ENCODE measurements at places on chromosomes 3 and 15.

DNA sequence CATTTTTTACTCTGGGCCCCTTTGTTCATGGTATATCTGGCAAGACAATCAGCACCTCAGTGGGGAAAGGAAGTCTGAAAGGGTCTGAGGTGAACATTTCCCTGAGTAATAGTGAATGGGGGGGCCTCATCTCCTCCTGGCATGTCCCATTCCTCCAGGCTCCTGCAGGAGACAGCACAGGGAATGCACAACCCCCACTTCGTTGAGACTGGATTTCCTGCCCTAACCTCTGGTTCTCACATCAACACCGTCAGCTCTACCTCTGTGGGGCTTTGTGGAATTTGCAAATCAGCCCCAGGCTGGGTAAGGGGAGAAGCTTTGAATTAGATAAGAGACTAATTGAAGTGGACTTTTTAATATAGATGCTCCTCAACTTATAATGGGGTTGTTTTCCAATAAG, 168.3 kb upstream of the TRIM42 start:
- DNase-seq: no peak

DNA sequence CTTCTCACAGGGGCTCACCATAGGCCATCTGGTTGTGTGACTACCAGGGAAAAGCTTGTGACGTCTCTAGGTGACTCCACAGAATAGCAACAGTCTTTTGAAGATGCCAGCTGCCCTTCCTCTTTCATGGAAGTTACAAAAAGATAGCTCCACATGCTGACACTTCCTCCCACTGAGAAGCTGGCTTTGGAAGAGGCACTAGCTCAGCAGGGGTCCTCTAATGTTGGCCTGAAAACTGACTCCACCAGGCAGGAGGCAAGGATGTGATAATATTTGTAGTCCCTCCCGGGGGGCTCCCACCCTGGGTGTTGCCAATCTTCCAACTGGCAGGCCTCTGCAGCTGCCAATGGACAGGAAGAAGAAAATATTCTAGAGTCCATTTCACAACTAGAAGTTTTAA, 343.5 kb downstream of the NEK10 start:
- DNase-seq: peak; percentile 36

DNA sequence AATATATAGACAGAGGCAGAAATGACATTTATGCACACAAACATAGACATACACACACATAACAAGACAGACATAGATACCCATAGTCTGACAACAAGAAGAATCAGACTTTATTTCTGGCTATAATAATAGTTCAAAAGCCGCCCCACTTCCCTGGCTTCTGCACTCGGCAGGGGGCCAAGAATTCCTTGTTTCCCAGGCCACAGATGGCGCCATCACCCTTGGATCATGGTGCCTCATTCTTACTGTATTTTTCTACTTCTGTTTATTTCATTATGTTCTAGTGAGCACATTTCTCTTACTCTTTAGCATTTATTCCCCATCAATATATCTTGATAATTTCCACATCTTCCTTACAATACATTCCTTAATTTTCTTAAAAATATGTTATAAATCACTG, 387.5 kb downstream of the NLGN1 start:
- DNase-seq: peak; percentile 7

- DNase-seq: peak; percentile 46
These were observed 143.8 kb downstream of the GMNC start for GRCh38 chr3:190718671-190719070.

DNA sequence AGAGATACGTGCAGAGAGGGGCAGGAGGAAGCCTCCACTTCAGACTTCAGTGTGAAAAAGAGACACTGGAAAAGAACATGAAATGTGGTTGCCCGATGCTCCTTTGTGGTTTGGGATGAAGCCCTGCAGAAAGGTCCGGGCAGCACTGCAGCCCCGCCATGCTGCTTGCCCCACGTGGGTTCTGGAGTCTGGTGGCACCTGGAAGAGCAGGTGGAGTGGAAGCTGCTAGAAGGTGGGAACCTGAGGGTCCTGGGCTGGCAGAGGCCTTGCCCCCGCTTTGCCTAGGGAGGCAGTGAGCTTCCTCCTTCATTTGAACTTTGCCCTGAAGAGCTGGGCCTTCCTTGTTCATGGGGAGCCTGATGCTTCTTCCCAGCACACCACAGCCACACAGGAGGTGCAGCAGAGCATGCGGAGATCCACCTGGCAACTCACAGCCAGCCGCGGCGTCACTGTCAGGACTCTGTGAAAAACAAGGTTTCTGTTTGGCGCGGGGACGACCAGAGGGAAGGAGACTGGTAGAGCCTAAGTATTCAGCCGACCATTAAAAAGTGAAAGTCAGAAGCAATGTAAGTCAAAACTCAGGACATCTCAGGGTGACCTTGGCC, 59.0 kb downstream of the APBA2 start:
- DNase-seq: no peak

- DNase-seq: peak; percentile 21
These were observed 98.3 kb downstream of the MEX3B start for GRCh38 chr15:81947548-81947947.

DNA sequence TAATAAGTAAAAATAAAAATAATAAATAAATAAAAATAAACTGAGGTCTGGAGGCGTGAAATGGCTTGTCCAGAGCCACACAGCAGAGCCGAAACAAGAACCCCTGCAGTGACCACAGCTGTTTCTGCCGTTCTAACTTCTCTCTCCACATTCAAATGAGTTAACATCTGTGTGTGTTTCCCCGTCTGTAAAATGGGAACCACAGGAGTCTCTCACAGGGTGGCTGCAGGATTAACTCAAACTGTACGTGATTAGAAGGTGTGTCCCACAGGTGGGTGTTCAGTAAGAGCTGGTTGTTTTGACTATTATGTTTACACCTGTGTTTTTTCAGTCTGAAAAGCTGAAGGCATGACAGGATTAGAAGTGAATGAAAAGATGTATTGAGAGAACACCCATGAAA, 27.0 kb upstream of the MUC4 start:
- no peak for DNase-seq

GRCh38 chr15:35705030-35705883, 159.3 kb upstream of the DPH6 start:
- DNase-seq: no peak

DNA sequence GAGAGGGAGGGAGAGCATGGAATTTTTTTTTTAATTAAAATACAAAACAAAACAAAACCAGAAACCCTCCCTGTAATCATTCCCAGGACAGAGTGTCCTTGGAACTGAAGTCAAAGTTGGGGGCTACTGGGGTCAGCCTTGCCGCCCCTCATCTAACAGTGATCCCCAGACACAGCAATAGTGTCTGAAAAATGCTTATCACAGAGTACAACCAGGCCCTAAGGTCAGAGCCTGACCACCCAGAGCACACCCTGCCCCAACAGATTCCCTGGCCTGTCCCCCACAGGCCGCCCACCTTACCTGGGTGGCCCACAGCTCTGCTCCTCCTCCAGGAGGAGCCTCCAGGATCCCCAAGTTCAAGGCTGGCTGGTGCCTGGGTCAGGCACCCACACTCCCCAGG, 101.6 kb upstream of the LINGO1 start:
- DNase-seq: no peak

- no peak for DNase-seq
These were observed 6.8 kb downstream of the GDPGP1 start for GRCh38 chr15:90240856-90241255.

DNA sequence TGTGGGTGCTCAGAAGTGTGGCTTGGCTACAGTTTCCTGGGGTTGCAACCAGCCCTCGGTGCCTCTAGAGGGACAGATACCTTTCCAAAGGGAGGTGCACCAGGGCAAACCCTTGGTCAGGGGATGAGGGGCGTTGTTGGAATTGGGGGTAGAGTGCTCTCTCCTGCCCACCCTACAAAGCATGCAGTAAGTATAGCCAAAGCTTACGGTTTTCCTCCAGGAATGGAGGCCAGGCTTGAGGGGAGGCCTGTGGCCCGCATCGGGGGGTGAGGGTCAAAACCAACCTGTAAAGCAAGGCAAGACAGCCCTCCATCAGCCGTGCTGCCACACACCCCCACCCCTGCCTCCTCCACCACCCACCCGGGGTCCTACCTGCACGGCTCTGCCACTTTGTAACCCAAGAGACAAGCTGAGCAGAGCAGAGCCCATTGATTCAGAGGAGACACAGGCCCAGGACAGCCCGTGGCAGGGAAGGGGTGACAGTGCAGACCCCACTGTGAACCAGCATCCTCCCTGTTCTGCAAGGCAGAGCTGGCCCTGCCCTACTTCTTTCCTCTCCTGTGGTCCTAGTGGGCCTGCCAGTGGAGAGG, 41.5 kb downstream of the TLE3 start:
- DNase-seq: no peak

DNA sequence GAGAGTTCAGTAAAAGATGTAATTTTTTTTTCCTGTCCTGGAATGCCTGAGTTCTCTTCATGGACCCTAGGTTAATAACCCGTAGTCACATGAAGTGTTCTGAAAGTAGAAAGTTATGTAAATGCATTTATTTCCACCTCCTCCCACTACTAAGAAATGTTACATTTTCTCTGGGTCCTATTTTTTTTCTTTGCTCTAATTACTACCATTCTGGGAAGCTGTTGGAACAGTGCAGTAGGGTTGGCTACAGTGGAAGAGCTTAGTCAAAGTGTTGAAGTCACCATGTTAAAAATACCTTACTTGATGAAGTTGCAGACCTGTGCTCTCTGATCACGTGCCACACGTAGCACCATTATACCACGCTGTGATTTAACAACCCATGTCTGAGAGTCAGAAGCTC, 153.8 kb upstream of the TSC22D2 start:
- DNase-seq: no peak

- no peak for DNase-seq
These were observed 10.0 kb downstream of the LRTM1 start for GRCh38 chr3:54917862-54918261.

DNA sequence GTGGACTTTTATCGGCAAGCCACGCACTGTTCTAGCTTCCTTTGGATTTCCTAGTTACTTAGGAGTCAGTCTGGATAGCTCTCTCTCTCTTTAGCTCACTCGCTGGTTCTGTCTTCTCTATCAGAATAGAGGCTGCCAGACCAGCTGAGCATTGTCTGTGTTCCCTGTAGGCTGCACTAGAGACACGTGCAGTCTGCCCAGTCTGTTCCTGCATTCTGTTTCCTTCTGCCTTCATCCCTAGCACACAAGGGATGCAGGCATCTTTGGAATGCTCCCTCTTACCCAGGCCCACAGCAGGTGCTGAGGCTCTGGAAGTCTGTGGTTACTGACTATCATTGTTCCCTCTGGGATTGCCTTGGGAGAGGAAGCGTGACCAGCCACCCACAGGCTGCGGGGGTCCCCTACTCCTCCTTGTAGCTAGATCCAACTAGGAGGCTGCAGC, 322.8 kb downstream of the ZNF621 start:
- peak; percentile 79 for DNase-seq

GRCh38 chr3:119741657-119742590, 39.1 kb downstream of the CFAP91 start:
- DNase-seq: no peak

DNA sequence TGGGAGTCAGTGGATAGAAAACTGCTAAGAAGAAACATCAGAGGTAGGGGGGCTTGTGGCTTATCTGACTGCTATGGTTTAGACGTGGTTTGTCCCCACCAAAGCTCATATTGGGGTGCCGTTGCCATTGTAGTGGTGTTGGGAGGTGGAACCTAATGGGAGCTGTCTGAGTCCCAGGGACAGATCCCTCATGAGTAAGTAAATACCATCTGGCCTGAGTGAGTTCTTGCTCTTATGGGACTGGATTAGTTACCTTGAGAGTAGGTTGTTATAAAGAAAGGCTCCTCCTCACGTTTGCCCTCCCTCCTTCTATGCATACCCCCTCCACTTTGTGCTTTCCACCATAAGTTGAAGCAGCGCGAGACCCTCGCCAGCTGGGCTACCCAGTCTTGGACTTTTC, 53.4 kb upstream of the VILL start:
- DNase-seq: no peak

DNA sequence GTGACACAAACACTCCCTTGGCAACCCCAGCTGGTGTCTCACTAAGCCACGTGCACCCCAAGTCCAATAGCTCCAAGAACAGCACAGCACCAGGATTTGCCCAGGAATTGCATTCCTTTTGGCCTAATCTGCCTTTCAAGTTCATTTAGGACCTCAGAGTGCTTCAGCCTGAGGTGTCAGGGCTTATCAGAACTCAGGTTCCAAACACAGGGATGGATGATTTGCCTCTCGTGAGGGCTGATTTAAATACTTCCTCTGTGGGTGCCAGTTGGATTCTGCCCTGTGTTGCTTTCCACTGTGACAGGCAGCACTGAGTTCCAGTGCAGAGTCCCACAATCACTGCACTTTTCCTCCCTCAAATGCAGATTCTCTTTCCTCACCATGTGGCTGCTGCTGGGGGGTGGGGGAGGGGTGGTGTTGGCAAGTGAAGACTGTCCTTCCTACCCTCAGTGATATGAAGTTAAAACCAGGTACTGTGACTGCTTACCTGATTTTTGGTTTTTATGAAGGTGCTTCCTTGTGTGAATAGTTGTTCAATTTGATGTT, 204.3 kb upstream of the STAC start:
- DNase-seq: no peak

GRCh38 chr3:4972652-4973643, 6.3 kb upstream of the BHLHE40 start:
- no peak for DNase-seq

DNA sequence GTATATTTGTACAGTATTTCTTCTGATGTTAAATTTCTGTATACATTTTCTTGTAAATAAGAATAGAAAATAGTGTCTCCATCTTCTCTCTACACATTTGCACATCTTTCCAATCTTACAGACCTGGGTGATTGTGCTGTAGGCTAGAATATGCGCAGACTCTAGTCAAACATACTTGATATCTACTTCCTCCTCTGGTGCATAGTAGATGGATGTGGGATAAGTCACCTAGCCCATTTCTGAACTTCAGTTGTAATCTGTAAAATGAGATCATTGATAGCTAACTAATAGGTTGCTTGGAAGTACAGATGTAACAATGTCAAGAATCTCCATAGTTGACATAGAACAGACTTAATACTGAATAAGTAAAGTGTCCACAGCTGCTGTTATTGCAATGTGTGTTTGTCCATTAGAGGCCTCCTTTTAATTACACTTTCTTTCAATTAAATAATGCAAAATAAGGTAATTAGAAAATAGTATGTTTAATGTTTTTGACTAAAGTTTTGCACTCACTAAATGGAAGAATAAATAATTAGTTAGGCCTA, 46.7 kb downstream of the ALCAM start:
- DNase-seq: no peak

- no peak for DNase-seq
These were observed 1.0 kb upstream of the ONECUT1 start for GRCh38 chr15:52790941-52791751.

DNA sequence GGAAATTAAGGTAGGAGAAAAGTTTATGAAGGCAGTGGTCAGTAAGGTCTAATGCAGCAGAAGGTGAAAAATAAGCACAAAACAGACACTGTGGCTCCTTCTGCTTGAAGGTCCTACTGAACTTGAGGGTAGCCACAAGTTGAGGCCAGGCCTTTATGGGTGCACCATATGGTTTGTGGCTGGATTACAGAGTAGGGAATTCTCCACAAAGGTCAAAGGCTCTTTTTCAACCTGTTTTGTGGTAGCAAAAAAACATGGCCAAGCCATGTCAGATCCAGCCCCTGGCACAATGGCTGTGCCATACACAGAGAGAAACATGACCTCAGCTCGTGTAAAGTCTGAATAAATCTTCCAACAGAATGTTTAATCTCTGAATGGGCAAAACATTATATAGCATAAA, 214.0 kb downstream of the SATB1 start:
- DNase-seq: no peak

- DNase-seq: peak; percentile 75
These were observed 27.3 kb downstream of the ATOSA start for GRCh38 chr15:52651868-52652267.

- no peak for DNase-seq
These were observed 3.5 kb downstream of the SMAD3 start for GRCh38 chr15:67068710-67069400.

- DNase-seq: no peak
These were observed 278.9 kb upstream of the LRRC3B start for GRCh38 chr3:26343647-26344046.

GRCh38 chr3:65432388-65433003, 606.2 kb downstream of the MAGI1 start:
- DNase-seq: no peak

Measured in smooth muscle cell of the brain vasculature (primary cell).